ENCODE measurements at places on chromosomes 4 and X.
A peak's percentile ranks its signal among the peaks of the same experiment; 100 is the strongest.

- DNase-seq, result no peak
These were observed 67.9 kb downstream of the SH3RF1 start for GRCh38 chr4:169202878-169203277.

- DNase-seq, result peak; percentile 72
These were observed 20.1 kb upstream of the SASH3 start for GRCh38 chrX:129759576-129760061.

GRCh38 chr4:70721747-70722146 lies at the start of gene RUFY3:
Gene RUFY3, plus strand, starts transcription at chr4:70721964. Its CDS starts 610 bp downstream, at chr4:70722574.
- DNase-seq, result no peak

GRCh38 chr4:288891-289290 lies 16.4 kb downstream of the ZNF732 start:
- DNase-seq, result no peak

DNA sequence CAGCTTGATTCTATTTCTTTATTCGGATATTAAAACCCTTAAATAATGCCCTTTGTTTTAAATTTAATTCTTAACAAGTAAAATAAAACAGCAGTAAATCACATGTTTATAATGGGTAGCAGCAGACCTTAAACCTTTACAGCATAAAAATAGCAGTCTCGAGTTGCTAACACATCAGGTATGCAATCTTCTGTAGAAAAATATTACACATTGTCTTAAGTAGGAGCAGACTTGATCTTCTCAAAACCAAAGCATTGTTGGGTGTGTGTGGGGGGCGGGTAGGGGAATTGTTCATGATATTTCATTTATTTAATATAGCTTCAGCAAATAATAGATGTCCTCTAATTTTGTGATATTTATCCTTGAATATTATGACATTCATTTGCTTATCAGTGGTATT lies 331.4 kb downstream of the PCDH7 start:
- DNase-seq, result no peak

DNA sequence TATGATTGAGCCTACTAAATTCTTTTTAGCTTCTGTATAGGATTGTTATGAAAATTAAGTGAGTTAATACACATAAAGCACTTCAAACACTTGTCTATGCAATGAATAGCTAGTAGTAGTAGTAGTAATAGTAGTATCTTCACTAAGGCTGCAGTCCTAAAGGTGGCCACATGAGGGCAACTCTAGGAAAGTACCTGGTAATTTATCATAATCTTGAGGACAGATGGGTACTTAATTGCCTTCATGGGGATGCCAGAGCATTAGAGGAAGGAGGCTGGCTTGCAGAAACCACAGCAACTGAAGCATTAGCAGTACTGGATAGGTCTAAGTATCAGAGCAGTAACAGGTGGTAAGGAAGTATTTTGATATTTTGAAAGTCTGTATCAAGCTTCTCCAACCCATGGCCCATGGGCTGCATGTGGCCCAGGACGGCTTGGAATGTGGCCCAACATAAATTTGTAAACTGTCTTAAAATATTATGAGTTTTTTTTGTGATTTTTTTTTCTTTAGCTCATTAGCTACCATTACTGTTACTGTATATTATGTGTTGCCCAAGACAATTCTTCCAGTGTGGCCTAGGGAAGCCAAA lies 17.3 kb downstream of the NIPAL1 start:
- DNase-seq, result peak; percentile 49

- no peak for DNase-seq
These were observed 651.2 kb upstream of the GALNT7 start for GRCh38 chr4:172517391-172517790.

DNA sequence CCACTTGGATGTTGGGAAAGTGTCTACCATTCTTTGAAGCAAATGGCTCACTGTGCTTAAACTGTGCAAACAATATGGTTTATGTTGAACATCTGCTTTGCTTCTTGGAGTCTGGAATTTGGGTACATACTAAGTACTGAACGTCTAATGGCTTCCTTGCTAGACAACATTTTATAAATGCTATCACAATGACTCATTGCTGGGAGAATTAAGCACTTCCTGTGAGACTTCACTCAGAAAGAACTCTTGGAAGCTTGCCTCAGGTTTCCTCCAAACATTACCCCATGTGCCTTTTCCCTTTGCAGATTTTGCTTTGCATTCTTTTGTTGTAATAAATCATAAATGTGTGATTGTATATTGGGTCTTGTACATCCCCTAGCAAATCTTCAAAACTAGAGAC lies 139.7 kb downstream of the PACRGL start:
- no peak for DNase-seq

DNA sequence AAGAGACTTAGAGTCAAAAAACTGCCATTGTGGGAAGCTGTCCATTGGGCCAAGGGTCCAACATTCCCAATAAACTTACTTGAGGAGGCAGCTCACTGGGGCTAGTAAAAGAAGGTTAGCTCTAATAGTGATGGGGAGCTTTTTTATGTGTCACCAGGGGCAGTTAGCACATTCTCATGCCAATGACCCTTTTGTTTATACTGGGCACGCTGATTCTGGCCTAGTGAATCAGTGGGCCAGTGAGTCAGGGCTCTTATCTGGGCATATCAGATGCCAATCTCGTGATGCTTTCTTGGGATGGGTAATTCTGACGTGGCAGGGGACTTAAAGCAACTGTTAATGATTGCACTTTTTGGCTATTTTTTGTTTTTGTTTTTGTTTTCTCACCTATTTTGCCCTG lies 27.8 kb downstream of the TCEAL1 start:
- no peak for DNase-seq

- DNase-seq, result no peak
These were observed 209.3 kb upstream of the MAOA start for GRCh38 chrX:43446752-43447151.

- DNase-seq, result no peak
These were observed 8.9 kb downstream of the ZNF330 start for GRCh38 chr4:141229408-141230101.

DNA sequence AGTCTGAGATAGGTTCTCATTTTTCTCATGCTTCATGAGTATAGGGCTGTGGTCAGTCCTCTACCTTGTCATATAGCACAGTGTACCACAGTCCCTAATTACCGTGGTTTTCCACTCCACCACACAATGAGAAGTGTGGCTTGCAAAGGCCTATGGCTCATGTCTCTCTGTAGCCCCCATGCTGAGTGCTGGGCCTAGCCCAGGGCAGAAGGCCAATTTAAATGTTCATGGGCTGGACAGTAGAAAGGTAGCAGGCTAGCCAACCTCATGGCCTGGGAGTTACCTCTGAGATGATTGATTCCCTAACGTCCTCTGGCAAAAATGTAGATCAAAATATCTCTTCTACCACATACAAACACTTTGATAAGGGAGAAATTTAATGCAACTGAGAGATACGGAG lies 222.5 kb downstream of the AFF2 start:
- no peak for DNase-seq

DNA sequence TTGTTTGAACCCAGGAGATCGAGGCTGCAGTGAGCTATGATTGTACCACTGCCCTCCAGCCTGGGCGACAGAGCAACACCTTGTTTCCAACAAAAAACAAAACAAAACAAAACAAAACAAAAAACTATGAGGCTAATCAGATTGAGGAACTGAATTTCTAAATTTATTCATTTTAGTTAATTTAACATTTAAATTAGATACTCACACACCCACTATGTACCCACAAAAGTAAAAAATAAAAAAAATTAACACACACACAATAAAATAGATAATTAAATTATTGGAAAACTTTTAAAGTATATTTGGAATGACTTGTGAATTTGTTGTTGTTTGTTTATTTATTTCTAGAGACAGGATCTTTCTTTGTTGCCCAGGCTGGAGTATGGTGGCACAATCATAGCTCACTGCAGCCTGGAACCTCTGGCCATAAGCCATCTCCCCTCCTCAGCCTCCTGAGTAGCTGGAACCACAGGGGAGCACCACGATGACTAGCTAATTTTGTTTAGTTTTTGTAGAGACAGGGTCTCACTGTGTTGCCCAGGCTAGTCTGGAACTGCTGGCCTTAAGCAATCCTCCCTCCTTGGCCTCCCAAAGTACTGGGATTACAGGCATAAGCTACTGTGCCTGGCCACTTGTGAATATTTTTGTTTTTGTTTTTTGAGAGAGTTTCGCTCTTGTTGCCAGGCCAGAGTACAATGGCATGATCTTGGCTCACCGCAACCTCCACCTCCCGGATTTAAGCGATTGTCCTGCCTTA lies 9.8 kb upstream of the ZNF157 start:
- DNase-seq, result no peak

DNA sequence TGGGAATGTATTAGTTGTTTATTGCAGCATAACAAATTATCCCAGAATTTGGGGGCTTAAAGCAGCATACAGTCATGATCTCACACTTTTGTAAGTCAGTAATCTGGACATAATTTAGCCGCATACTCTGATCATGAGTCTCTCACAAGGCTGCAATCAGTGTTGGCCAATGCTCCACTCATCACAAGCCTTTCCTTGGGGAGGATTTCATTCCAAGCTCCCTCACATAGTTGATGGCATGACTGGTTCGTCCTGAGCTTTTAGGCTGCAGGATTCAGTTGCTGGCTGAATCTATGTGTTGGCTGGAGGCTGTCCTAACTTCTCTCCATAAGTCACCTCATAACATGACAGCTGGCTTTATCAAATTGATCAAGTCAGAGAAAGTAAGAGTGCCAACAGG lies 1568.6 kb upstream of the PCDH7 start:
- no peak for DNase-seq

- no peak for DNase-seq
These were observed 7.9 kb upstream of the PTPN13 start for GRCh38 chr4:86586160-86586572.

- DNase-seq, result no peak
These were observed 1239.1 kb upstream of the TENM3 start for GRCh38 chr4:181004056-181004455.

GRCh38 chr4:85005865-85006377 lies 39.4 kb upstream of the WDFY3 start:
- DNase-seq, result no peak

- DNase-seq, result no peak
These were observed 131.2 kb upstream of the PCDH18 start for GRCh38 chr4:137663251-137664045.

- DNase-seq, result no peak
These were observed 1376.1 kb upstream of the TENM3 start for GRCh38 chr4:180866933-180867643.

GRCh38 chrX:136065044-136065671 lies 79.9 kb downstream of the SLC9A6 start:
- DNase-seq, result peak; percentile 34

DNA sequence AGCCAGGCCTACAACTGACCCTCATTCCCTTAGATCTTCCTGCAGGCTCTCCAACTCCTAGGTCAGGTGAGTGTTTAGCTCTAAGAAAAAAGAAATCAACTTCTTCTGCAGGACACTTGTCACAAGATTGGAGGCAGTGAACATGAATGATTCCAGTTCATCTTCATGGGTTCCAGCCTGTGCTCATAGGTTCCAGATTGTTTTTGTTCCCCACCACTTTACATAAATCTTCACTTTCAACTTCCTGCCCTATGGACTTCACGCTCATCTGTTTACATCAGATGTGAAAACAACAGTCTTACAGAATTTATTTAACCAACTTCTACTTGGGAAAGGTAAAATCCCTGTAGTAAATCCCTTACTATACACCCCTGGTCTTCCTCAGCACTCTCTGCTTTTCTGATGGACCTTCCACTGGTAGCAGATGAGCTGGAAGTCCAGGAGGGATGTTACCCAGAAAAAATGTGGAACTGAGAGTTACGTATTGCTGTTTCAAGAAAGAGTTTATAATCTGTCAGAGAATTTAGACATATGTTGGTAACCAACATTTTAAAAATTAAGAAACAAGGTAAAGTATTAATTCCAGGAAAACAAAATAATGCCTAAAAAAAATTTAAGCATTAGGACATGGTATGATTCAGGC lies 62.4 kb downstream of the ANAPC10 start:
- no peak for DNase-seq

DNA sequence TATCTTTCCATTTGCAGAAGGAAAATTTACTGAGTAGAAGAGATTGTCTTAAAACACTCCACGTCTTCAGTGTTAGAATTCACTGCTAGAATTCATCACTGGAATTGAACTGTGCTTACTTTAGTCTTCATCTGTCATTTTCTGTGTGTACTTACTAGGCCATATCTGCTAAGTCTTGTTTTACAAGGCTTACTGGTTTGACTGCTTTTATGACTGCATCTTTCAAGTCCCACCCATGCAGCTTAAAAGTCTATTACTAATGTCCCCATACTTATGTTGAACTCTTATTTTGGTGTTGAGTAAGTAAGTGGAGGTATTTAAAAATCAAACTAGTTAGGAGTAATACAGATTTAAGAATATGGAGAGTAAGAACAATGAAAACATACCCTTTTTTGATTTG lies 14.6 kb downstream of the CLCN3 start:
- DNase-seq, result no peak

DNA sequence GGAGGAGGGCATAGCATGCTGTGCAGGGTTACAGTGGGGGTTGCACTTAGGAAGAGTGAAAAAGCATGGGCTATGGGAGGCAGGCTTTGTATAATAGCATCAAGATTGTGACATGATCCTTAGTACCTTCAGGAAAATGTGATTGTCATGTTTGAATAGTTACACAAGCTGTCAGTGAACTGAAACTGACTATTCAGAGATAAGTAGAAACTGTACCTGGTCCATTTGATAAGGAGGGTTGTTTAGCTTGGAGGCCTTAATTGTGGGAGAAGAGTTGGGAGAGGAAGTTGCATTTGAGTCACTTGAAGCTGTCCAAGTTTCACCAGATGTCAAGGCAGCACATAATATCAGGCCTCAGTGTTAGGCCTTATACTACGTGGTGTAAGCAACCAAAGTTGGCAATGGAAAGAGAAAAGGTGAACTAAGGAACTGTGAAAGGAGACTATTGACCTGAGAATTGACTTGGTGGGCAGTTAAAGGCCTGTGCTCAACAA lies 85.0 kb downstream of the TEX13C start:
- DNase-seq, result no peak

DNA sequence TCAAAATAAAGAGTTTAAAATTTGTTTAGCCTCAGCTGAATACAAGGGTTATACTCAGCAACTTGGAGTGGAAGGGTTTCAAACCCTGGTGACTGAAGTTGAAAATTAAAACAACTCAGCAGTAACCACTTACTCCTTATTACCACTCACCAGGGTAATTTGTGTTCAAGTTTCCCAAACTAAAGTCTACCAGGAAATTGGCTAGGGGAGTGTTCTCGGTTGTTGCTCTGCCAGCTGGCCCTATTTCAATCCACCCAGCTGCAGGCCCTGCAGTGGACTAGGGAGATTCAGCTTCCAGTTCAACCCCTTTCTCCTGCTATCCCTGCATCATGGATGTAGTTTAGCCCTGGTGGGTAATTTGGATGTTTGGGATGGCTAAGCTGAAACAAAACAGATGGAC lies 37.8 kb upstream of the EXOC1L start:
- no peak for DNase-seq

All from CD4-positive, alpha-beta T cell treated with Interleukin-6 at 100 ng/mL for 8 hours (primary cell).